ENCODE measurements at places on chromosomes 6 and 20. TPM values are rescaled to one million over a fixed set of nuclear protein-coding genes. Genes with fewer than 3 reads are reported as not detected.
A peak's percentile ranks its signal among the peaks of the same experiment; 100 is the strongest.

- peak; percentile 44 for DNase-seq
These were observed 106.0 kb upstream of the CST7 start for GRCh38 chr20:24842918-24843715.

CAGE1 gene
- not detected for total RNA-seq

SALL4 gene
- total RNA-seq = 2.4 TPM

MATN4 gene
- not detected for total RNA-seq

HDGFL1 gene
- not detected for total RNA-seq

DNA sequence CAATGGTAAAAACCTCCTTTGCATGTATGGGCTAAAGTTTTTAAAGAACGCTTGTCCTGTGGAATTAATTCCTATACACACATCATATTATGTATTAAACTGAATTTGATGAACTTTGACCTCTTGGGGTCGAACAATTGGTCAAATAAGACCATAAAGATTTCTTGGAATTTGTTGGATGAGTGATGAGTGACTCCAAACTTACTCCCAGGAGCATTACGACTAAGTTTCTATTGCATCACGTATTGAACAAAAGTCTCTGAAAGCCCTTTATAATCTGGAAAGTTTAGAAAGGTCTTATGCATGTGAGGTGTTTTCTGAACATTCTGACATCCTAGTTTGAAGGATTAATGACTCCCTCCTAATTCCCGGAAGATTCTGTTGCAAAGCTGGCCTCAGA is 126.9 kb upstream of the BMP5 start:
- DNase-seq = no peak

DNA sequence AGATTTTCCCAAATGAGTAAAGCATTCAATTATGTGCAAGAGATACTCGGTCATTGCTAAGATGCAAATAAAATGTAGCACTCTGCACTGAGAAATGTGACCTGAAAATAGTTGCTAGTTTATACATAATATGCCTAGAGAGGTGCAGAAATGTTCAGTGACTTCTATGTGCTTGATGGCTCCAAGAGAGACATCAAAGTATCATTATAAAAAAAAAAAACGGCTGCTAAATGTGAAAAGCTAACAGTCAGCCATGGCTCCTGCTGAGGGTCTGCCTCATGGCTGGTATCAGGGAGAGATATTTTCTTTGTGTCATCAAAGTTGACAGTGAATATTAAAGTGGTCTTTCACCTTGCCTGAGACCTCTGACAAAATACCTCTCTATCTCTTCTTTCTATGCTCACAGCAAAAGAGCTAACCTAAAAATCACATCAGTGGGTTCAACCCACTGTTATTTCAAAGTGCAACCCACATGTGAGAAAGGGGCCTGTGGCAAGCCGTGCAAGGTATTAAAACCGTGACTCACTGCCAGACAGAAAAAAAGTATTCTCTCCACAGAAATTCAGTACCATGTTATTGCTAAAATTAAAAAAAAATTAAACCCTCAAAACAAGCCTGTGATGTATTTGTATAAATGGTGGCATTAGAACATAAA is 259.0 kb downstream of the HIVEP2 start:
- no peak for DNase-seq

GRCh38 chr6:154594496-154595198 is 84.2 kb upstream of the CNKSR3 start:
- DNase-seq = no peak

DNA sequence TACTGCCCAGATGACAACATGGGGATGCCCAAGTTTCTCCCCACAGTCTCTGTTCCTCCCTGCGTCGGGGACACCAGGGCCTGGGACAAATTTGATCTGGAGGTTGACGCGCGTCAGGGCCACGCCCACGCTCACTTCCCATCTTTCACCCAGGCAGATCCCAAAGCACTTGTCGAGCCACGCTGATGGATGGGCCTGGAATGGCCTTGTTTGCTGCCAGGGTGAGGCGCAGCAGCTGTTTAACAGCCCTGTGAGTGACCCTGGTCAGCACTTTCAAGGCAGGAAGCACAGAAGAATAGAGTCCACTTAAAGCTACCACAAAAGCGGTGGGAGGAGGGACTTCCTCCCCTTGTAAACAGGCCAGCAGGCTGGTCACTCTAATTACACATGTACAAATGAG is 324.7 kb upstream of the JARID2 start:
- DNase-seq = peak; percentile 63

UNC5CL gene
- 0.20 TPM for total RNA-seq

- DNase-seq = peak; percentile 84
These were observed 106.8 kb upstream of the SIRPG start for GRCh38 chr20:1764136-1765033.

DNA sequence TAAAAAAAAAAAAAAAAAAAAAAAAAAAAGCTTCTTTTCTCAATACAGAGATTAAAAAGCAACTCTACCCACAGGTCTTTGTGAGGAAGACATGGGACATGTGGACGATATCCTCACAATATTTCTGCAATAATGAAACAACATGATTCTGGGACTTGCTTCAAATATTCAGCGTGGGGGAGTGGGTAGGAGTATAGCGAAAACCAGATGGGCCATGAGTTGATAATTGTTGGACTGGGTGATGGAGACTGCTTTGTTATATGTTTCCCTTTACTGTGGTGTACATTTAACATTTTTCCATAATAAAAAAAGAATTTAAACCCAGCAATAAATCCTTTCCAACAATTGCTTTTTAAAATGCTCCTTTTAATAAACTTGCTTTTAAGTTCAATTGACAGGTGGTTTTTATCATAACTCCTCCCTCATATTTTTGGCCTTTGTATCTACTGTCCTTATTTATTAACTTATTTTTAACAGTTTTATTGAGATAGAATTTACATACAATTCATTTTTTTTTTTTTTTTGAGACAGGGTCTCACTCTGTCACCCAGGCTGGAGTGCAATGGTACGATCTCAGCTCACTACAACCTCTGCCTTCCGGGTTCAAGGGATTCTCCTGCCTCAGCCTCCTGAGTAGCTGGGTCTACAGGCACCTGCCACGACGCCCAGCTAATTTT is 40.4 kb upstream of the ARFGEF2 start:
- DNase-seq = no peak

- peak; percentile 95 for DNase-seq
These were observed 32.1 kb downstream of the LAMA4 start for GRCh38 chr6:112221981-112222852.

E2F1 gene
- 67.8 TPM for total RNA-seq

MROH8 gene
- total RNA-seq = 2.1 TPM

MED20 gene
- 23.5 TPM for total RNA-seq

DNA sequence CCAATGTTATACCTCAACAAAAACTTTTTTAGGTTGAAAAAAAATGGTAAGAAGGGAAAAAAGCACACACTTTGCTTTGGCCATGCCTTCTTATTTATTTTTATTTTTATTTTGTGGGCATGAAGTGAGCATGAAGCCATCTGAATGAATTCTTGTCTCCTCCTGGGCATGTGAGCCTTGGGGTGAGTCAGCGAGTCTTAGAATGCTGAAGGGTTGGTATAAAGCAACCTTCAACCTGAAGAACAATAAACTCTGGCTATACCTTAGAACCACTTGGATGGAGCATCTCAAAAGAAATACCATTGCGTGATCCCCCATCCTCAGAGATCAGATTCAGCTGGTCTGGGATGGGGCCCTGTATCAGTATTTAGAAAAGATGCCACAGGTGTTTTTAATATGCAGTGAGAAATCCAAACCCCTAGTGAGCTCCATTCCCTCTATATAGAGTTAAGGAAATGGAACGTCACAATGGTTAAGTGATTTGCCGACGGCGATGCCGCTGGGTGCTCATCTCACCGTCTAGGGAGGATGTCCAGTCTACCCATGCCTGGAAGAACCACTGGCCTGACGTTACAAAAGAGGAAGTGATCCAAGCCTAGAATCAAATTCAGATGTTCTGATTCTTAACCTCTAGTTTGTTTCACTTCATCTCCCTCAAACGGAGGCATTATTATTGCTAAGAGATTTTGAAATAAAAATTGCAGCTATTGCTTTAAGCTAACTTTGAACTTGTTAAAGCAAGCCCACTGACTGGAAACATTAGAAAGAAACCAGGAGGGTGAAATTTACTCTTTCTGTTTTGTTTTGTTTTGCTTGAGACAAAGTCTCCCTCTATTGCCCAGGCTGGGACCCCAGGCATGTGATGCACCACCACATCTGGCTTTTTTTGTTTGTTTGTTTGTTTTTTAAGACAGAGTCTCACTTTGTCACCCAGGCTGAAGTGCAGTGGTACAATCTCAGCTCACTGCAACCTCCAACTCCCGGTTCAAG is 67.1 kb downstream of the EDN1 start:
- peak; percentile 40 for DNase-seq

- DNase-seq = peak; percentile 73
These were observed 500.1 kb upstream of the JAG1 start for GRCh38 chr20:11173916-11174315.

GRCh38 chr6:30075094-30075789 is at the start of gene RNF39:
Gene RNF39 (minus strand): TSS chr6:30075769. CDS start chr6:30075585, 184 bp downstream.
- DNase-seq = no peak

TPX2 gene
- 319 TPM for total RNA-seq

CYP39A1 gene
- total RNA-seq = 6.2 TPM

- no peak for DNase-seq
These were observed 107.9 kb upstream of the SYNDIG1 start for GRCh38 chr20:24361541-24361940.

DNA sequence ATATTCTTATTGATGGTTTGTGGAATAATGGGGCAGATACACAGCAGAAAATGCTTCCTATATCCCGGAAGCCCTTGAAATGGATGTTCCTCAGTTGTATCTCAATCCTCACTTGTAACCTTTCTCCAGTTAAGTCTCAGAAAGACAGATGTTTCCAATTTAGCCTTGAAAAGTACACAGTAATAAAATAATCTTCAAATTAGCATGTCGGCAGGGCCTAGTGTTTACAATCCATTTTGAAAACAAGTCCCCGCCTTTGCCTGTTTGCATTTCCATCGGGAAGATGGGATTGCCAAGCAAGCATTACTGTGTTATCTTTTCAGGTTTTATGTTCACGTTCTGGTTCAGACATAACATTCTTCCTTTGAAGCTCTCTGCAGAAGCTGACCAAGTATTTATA is 41.5 kb downstream of the SNRNP48 start:
- no peak for DNase-seq

GRCh38 chr6:33633462-33634158 is 12.5 kb downstream of the ITPR3 start:
- peak; percentile 75 for DNase-seq

GSTA3 gene
- 2.4 TPM for total RNA-seq

- DNase-seq = peak; percentile 94
These were observed 24.0 kb downstream of the FGD2 start for GRCh38 chr6:37029249-37029971.

DNA sequence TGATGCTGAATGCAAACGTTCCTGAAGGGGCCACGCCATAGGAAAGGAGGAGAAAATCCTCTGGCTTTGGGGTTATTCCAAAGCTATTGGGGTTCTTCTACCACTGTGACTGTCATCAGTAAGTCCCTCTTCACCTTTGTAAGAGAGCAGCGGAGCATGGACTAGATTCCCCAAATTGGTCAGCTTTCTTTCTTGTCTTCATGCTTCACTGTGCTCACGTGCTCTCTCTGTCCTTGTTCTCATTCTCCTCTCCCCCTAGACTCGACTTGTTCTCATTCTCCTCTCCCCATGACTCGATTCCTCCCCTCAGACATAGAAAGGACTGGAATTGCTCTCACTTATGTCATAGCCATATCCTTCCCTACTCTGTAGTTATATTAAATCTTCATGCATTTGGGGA is 54.8 kb upstream of the ADGRG6 start:
- no peak for DNase-seq
